Nephron progenitor cell (in vitro differentiated cells): ENCODE measurements at places on chromosomes 12 and 14.

DNA sequence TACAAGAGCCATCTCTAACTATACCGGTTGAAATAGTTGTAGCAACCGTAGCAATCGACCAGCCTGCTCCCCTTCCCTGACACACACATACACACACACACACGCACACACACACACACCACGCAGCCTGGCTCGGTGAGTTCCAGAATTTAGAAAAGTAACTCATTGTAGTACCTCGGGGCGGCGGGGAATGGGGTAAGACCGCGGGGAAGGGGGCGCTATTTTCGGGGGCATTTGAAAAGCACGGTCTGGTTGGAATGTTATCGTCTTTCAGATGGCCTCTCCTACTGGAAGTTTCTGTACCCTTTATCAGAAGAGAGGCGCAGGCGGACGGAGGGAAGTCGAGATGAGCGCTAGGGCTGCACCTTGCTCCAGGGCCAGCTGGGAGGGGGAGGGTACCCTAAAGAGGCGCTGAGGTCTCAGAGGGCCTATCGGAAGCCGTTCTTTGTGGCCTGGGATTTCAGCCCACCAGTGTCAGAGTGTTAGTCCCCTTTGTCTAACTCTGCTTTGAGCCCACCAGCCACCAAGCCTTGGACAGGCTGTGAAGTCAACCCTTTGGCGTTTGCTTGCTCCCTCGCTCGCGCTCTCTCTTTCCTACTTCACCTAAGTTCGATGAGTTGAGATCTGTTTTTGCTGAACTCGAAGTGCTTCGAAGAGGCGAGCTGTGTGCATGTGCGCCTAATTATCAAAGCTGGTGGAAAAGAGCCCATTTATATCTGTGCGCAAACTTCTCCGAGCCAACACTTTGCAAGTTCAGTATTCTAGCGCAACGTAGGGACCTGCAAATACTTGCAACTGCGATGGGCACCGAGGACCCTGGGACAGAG is 837 bp downstream of the COL2A1 start:
- peak; percentile 53 for DNase-seq

DNA sequence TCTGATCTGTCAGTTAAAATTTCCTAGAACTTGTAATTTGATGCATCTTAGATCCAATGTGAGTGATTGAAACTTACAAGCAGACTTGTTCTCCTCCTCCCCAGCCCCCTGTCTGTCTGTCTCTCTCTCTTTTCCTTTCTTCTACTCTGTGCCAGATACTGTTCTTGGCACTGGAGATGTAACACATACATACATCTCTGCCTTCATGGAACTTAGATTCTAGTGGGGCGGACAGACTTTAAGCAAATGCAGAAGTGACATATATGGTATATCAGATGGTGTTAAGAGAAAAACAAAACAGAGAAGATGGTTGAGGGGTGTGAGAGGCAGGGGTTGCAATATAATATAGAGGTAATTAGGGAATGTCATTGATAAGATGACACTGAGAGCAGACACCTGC is 6.6 kb downstream of the CHST11 start:
- no peak for DNase-seq

- no peak for DNase-seq
Observed at GRCh38 chr12:54997929-54998522, 13.5 kb upstream of the TESPA1 start.

- no peak for DNase-seq
Observed at GRCh38 chr14:101960225-101960624, 4.1 kb upstream of the DYNC1H1 start.

- DNase-seq, result no peak
Observed at GRCh38 chr12:29427964-29428363, 47.0 kb upstream of the ERGIC2 start.

- DNase-seq, result no peak
Observed at GRCh38 chr14:82850576-82850975, 1316.9 kb upstream of the SEL1L start.

DNA sequence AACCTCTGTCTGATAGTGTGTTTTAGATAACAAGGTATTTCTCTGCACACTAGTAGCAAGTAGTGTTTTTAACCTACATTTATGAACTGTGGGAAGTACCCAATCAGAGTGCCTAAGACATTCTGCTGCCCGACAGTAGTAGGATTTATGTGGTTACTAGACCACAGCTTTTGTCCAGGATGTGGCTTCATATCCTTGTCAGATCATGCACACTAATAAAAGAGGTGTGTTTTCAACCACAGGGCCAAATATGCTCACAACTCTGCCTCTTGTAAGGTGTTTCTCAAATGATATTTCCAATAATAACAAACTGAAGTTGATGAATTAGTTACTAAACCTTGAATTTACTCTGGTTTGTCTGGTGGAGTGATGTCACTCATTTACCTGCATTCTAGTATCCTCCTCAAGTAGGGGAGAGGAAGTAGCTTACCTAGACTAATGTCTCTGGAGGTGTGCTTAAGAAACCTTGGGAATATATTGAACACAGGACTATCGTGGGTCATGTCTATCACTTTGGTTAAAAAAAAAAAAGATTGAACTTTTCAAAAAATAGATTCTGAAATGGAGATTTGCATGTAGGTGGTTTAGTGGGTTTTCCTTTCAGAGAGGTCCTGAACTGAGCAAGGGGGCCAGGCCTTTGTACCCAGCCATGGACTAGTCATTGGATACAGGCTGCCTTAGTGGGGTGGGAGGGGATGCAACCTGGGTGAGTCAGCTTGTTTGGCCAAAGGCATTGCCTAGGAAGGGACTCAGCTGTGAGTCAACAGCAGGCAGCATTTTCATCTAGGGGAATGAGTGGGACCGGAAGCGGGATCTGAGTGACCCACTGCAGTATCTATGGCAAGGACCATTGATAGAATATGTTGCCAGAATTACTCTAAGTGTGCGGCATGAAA is 14.1 kb downstream of the FBXW8 start:
- no peak for DNase-seq

DNA sequence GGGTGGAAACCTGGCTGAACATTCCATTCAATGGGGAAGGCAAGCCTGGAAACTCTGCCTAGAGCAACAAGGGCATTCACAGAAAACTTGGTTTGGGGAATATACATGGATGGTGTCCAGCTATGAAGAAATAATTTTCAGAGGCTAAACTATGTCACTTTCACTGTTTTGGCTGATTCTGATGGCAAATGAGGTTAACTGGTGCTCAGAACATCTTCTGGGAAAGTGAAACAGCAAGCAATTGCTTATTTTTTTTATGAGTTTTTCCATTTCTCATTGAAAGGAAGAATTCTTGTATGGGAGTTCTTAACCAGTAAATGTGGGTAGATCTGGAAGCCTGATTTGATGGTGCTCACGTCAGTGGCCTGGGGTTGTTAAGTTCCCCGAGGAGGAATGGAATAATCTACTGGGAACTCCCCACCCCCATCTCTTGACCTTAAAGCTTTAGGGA is 132.8 kb upstream of the BTG1 start:
- DNase-seq, result no peak

DNA sequence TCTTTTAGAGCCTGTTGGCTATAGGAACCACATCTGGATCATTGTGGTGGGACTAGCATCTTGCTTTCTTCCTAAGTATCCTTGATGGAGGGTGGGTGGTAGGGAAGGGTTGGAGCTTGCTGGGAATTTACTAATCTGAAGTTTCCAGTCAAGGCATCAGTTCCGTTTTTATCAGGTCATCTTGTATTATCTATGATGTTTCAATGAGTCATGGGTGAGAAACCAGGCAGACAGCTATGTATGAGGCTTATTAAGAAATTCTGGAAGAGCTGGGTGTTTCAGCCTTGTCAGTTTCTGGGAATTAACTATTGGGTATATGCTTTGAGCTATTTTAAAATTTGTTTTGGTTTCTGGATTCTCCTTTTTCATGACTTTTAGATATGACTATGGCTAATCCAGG is 11.3 kb downstream of the TSFM start:
- no peak for DNase-seq
